ENCODE measurements at places on chromosomes 3 and 15.

DNA sequence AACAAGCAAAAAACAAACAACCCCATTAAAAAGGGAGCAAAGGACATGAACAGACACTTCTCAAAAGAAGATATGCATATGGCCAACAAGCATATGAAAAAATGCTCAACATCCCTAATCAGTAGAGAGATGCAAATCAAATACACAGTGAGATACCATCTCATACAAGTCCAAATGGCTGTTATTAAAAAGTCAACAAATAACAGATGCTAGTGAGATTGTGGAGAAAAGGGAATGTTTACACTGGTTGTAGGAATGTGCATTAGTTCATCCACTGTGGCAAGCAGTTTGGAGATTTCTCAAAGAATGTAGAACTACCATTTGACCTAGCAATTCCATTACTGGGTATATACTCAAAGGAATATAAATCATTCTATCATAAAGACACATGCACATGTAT, 44.5 kb downstream of the RIOX2 start:
- DNase-seq = no peak

DNA sequence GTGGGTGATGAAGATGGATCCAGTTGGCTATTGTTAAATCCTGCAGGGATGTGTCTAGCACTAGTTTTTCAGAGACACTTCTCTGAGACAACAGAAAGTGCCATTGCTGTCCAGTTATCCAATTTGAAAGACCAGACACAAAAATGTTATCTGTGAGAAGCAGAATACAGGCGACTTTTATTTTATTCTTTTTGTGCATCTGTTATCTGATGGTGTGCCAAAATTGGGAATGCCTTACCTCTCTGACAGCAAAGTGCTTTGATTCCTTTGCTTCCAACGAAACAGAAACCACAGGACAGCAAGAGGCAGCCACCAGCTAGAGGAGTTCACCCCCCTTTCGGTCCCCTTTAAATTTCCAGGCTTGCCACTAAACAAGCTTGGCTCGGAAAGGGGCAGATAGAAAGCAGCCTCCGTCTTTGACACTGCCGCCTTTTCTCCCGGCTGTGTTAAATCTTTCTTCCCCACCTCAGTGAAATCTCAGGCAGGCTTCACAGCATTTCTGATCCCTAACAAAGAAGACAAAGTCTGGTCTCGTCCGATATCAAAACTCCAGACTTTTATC, 17.7 kb upstream of the PRR20G start:
- no peak for DNase-seq

- no peak for DNase-seq
Observed at GRCh38 chr3:31075876-31076275, 181.4 kb upstream of the GADL1 start.

DNA sequence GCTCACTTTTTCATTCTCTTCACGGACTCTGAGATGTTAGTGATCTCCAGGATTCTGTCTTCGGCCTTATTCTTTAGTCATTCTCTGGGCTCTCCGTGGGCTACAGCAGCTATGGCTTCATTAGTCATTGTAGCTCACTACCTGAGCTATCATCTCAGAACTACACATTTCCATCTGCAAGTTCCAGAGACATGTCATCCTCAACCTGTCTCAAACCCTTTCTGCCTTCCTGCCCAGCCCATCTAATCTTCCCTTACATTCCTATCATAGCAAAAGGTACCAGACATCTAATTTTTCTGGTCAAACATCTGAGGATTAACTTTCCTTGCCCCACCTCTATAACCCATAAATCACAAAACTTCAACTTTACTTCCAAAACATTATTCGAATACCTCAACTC, 13.2 kb downstream of the TSPAN3 start:
- DNase-seq = no peak

DNA sequence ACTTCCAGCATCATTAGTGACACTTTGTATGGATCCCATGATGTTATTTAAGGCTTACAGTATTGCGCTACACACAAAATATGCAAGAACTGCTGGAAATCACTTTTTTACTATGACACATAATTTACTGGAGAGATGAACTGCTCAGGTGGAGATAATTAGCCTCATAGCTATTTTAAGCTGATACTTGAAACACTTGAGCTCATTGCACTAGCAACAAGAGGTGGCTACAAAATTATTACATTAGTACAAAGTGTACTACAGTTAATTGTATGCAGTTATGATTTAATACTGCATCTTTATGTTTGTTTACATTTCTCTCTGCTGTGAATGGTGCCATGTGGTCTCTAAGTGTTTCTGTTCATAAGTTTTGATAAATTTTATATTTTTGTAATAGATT, 6.5 kb upstream of the LZTFL1 start:
- no peak for DNase-seq

DNA sequence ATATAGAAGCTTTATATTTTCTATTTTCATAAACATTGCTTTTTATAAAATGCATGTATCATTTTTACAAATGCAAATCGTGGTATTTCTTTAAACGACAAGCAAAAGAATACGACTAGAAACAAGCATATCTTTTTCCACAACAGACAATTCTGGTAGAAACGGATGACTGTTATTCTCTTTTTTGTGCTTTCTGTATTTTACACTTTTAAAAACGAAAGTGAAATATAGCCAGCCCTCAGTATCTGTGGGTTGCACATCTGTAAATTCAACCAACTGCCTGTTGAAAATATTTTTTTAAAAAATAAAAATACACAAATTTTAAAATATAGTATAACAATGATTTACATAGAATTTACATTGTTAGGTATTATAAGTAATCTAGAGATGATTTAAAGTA, 61.3 kb downstream of the PRTG start:
- DNase-seq = no peak

DNA sequence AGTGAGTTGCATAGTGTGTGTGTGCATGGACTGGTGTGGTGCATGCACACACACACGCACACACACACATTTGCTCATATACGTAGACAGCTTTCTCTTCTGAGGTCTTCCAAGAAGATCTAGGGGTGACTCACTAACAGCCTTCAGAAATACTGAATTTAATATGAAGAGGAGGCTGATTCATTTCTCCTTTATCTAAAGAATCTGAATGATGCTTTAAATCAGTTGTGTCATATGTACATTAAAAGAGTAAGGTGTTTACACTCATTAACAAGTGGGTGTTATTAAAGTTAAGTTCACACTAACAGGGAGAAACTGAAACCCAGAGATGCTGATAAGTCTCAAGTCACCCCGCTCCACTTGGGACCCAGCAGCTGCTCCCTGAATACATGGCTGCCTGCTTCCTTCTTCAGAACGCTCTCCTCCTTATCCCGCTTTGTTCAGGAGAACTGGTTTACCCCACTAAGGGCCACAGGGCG, 22.0 kb downstream of the TMPRSS7 start:
- DNase-seq = no peak

DNA sequence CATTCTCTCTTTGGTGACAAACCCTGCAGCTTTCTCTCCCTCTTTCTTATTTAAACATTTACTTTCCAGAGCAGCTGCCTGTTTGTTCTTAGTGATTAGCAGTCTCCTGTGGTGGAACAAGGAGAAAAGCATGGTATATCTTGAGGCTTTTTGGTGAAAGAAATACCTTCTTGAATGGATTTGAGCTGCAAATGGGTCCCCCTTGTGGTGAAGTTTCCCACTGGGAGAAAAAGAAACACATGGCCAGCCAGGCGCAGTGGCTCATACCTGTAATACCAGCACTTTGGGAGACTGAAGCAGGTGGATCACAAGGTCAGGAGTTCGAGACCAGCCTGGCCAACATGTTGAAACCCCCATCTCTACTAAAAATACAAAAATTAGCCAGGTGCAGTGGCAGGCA, 48.3 kb upstream of the ACP3 start:
- DNase-seq = no peak

- DNase-seq = no peak
Observed at GRCh38 chr3:195007766-195008165, 263.2 kb downstream of the XXYLT1 start.

DNA sequence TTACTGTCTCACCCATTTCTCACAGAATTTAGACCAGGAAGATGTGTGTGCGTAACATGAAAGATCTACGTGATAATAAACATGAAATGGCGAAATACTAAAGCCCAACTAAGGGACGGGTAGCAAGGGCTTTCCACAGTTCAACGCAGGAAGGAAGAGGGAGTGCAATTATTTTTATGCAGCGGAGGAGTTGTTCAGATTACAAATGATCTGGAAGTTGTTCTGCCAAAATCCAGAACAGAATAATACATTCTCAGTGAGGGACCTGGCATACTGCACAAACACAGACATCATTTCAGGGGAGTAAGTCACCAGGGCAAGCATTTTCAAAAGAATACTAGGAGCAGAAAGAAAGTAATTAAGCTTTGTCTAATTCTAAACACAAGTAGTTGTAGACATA, 133.6 kb upstream of the RAP2B start:
- DNase-seq = no peak

- DNase-seq = no peak
Observed at GRCh38 chr3:143895805-143896204, 47.5 kb upstream of the SLC9A9 start.

DNA sequence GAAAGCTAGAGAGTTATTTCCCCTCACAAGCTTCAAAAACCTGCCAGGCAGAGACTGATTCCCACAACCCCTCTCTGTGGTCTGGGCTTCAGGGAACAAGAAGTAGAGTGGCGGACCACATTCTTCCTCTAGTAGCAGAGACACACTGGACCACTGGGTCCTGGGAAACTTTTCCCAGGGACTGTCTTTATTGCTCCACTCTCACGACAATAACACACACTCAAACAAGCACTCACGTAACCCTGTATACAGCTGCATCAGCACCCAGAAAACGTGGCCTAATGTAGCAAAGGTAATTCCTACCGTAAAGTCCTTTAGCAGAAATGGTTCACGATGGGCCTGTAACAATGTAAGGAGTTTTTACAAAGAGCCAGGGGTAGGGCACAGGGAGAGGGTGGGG, 27.6 kb downstream of the CPOX start:
- DNase-seq = no peak

DNA sequence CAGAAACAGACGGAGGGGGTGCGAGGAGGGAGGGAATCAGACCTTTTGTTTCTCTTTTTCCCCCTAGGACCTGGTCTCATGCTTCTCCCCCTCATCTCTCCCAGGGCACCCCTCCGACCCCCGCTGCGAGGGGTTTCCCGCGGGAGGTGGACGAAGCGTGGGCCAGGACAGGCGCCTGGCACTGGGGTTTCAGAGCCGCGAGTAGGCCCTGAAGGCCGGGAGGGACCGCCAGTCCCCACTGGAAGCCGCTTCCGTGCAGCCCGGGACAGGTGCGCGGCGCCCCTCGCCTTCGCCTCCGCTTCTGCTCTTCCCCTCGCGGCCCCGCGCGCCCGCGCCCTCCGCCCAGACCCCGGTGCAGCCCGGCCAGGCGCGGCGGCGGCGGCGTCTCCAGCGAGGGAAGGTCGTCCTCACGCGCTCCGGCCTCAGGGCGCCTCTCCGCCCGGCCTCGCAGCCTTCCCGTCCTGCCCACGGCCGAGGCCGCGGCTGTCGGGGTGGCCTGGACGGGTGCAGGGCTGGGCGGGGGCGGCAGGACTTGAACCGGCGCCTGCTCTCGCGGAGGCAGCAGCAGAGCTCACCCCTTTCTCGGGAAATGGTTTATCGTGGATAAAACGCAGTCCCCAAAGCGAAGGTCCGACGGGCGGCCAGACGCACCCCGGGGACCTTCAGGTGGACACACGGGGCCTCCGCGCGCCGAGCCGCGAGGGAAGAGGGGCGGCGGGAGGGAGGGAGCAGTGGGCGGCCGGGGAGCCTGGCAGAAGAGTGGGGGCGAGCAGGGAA, 31.5 kb upstream of the ADAMTS17 start:
- no peak for DNase-seq

DNA sequence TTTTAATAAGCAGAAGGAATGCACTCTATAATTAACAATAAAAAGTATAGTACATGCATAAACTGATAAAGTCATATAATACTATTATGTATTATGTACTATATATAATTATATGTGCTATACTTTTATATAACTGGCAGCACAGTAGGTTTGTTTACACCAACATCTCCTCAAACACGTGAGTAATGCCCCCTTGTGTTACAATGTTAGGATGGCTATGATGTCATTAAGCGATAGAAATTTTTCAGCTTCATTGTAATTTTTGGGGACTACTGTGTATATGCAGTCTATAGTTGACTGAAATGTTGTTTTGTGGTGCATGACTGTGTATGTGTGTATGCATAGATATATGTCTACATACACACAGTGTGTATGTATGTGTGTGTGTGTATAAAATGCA, 100.6 kb downstream of the SLMAP start:
- no peak for DNase-seq

DNA sequence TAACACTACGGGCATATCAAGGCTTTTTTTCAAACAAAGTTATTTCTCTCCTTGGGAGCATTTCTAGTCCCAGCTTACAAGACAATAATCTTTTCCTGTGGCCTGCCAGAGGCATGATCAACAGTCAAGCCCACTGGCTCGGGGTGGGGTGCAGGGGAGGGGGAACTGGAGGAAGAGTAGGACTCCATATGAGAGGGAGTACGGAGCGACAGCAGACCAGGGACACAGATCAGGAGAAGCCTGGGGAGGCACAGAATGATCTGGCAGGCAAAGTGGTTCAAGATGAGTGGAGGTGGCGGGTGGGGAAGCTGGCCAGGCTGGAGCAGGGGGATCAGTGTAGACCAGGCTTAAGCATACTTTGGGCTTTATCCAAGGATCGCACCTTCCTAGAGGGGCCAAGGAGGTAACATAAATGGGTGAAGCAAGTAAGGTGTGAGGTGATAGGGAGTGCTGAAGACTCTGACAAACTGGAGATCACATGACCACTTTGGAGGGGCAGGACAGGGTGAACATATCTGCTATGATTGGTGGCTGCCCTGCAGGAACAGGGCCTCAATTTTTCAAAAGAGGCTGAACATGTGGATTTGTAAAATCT, 37.4 kb downstream of the KLF15 start:
- DNase-seq = no peak

- DNase-seq = no peak
Observed at GRCh38 chr3:157618075-157618760, 115.0 kb upstream of the VEPH1 start.

DNA sequence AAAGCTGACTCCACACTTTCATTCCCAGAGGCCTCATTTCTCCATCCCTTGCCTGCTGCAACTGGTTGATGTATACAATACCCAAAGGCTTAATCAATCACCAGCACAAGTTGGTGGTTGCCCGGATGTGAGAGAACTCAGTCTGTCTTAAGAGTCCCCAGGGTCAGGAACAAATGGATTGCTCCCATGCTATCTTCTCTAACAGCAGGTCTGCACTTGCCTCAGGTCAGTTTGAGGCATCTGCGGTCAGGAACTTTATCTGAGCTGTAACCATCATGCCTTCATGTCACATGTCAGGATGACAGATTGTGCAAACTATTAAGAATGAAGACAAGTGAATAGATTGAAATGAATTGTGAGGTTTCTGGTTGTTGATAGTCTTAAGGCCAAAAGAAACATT, 56.1 kb downstream of the BFSP2 start:
- DNase-seq = no peak

- DNase-seq = no peak
Observed at GRCh38 chr15:58770519-58770856, 614 bp upstream of the MINDY2 start.

DNA sequence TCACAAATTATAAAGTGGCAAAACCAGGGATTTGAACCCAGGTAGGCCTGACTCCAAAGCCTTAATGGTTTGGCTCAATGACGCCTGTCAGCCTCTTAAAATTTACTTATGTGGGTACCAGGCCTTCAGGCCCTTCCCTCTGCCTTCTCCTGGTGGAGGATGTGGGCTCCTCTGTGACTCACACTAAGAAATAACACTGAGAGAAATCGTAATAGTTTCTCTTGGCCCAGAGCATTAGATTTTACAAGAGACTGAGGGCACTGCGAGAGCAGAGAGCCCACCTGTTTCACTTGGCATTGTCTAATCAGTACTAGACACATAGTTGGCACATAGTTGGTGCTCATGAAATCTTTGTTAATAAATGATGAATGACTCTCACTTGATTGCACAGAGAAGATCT, 505.2 kb downstream of the SHQ1 start:
- DNase-seq = no peak

- DNase-seq = no peak
Observed at GRCh38 chr3:48088056-48088748, 72.0 kb upstream of the MAP4 start.

Measured in activated gamma-delta T cell (primary cell).